ENCODE measurements at places on chromosomes 5 and 9.

DNA sequence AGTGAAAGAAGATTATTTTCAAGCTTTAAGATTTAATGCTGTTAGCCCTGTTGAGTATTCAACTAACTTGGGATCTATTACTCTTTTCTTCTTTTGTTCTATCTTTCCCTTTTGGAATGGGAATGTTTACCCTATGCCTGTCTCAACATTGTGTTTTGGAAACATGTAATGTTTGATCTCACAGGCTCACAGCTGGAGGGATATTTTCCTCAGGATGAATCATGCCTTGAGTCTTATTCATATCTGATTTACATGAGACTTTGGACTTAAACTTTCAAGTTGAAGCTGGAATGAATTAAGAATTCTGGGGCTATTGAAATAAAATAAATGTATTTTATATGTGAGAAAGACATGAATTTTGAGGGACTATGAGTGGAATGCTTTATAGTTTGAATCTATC lies 607.8 kb upstream of the PTGER4 start:
- DNase-seq: no peak

GRCh38 chr9:88791105-88791805 lies 200.0 kb upstream of the S1PR3 start:
- no peak for DNase-seq

GRCh38 chr9:112574008-112574407 lies 87.4 kb downstream of the KIAA1958 start:
- DNase-seq: no peak

- DNase-seq: no peak
Observed at GRCh38 chr9:132066057-132066456, 13.6 kb downstream of the MED27 start.

GRCh38 chr9:31908891-31909480 lies 475.5 kb upstream of the ACO1 start:
- no peak for DNase-seq

DNA sequence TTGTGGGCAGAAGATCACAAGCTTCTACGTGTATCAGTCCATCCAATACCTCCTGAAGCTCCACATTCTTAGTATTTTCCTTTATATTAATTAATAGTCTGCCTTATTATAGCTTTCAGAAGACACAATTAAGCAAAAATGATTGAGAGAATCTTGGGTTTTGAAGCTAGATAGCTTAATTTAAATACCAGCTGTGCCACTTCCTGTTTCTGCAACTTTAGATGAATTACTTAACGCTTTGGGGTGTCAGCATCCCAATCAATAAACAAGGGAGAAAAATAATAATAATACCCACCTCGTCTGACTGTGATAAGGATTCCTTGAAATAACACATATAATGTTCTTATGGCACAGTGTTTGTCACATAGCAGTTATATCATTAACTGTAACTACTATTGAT lies 44.7 kb upstream of the HTR4 start:
- no peak for DNase-seq

DNA sequence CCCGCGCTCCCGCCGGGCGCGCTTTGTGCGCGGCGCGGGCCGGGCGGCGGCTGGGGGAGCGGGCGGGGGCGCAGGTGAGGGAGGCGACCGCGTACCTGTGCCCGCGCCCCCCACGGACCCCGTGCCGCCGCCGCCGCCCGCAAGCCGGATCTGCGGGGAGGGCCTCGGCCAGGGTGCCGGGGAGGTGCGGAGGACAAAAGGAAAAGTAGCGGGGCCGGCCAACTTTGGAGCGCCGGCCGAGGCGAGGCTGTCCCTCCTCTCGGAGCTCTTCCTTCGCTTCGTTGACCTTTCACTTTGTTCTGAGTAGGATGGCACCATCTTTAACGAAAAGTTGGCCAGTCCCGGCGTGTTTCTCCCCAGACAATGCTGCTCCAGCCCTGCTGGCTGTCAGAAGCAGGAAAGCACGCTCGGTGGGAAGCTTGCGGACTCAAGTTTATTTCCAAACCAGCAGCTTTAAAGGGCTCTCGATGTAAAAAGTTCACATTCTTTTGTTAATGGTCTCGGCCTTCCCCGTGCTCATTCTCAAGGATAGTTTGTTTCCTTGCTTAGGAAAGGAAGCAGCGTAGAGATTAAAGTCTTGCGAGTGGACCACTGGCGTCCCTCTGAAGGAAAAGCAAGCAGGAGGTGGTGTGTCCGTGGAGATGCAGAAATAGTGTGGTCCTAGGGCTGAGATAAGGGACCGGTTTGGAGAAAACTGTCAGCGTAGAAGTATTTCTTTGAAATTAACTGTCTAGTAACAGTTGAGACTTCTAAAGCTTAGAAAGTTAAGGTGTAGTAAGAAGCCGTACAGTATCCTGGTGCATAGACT lies 639 bp downstream of the EHMT1 start:
- peak; percentile 25 for DNase-seq

- DNase-seq: no peak
Observed at GRCh38 chr9:130766927-130767307, 68.1 kb upstream of the ABL1 start.

DNA sequence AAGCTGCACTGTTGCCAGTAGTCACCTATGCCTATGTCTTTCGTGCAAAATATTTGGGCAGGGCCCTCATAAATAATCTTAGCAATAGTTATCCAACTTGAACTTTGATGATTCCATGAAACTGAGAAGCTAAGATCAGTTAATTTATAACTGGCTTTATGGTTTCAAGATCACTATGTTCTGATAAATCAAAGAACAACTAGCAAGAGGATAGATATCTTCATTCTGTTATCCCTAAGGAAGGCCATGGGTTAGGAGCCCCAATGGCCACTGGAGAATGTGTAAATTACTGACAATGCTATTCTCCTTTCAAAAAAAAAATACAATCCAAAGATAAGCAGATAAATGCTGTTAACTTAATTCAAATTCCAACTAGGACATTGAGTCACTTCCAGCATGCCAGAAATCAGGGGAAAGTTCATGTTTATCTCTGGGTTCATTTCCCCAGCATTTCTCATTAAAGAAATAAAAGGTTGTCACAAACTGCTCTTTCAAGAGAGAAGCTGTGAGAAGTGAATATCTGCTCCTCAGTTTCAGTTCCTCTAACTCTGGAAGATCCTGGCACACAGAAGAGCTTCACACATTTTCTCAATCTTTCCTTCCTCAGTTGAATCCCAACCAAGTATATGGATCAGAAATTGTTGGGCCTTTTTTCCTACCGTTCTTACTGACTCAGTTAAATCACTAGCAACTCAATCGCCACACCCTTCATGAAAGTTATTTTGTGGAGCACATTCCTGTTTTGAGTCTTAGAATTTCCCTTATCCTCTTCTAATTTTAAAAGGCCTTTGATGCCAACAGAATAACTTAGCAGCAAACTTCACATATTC lies 59.6 kb upstream of the SLC1A1 start:
- no peak for DNase-seq

DNA sequence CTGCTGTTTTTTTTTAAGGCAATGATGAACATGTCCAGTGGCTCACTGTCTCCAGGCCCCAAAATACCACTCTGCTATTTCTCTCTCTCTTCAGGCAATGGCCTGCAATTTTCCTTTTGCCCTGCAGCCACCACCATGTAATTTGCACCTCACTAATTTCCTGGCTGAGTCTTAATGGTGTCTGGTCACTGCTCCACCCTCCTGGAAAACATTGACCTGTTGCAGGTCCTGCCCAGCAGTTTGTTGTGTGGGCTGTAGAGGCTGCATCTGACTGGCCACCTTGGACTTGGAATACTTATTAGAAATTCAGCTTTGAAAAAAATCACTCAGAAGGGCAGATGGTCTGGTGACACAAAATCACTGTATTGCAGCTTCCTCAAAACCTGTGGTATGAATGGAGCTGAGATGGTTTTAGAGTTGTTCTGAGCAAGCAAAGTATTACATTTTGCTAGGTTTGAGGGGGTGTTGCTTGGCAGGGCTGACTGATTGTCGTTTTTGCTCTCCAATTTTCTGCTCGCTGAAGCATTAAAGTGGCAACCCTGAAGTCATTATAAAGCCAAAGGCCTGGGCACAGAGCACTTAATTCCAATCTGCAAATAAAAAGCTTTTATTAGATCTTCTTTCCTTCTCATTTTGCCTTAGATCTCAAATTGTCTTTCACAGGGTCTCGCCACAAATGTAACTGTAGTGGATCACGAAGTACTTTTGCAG lies 134.8 kb downstream of the TMEM174 start:
- DNase-seq: no peak

DNA sequence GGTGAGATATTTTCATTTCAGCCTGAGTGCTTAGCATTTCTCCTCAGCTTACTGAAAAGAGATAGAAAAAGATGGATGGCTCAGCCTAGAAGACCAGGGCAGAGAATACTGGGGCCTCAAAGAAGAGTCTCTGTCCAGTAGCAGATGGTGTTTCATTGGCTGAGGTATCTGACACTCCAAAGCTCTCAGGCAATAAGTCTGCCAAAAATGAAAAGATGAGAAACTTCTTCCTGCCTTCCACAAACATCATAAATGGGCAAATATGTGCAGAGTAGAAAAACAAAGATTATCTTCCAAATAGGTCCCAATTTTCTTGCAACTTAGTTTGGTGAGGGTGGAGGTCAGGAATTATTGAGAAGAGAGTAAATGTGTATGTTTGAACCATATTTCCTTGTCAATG lies 87.4 kb upstream of the ICE1 start:
- no peak for DNase-seq

- DNase-seq: no peak
Observed at GRCh38 chr9:117523531-117524153, 108.8 kb upstream of the ASTN2 start.

- no peak for DNase-seq
Observed at GRCh38 chr5:98767581-98767980, 5.9 kb upstream of the RGMB start.

DNA sequence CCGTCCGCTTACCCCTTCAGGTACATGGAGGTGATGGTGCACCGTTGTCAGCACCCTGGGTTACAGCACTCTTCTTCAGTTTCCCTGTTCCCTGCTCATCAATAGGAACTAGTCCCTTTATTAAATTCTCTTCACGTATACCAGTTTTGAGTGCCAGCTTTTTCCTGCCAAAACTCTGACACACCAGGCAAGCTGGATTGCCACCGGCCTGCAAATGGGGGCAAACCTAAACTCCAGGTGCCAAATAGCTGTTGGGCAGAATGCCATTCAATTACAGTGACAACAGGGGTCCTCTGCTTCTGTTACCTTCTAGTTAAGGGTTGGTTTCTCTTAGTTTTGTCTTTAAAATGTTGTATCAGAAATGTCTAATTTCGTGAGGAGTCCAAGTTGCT lies 400.4 kb downstream of the OSTF1 start:
- no peak for DNase-seq

DNA sequence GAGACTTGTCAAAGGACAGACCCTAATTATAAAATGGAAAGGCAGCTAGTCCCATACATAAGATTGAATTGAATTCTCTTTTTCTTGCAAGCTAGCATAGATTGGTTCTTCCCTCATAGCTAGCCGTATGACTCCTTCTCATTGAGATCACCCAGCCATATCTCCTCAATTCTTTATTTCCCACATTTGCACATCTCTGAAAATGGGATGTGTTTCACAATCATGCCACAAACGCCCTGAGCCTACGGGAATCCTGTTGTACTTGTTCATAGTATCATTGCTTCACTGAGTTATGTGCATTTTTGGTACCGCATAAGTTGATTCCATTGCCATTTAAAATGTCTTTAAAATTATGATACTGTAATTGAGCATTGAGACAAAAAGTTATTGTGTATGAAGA lies 90.5 kb downstream of the PCSK1 start:
- DNase-seq: no peak

Data from neural crest cell (in vitro differentiated cells).